ENCODE measurements at places on chromosomes 2 and 18. TPM values are rescaled to one million over a fixed set of nuclear protein-coding genes. Genes with fewer than 3 reads are reported as not detected.

GRCh38 chr2:36823862-36824261 lies 127.4 kb downstream of the VIT start:
- no peaks in the 10 kb centered on the region for H3K27me3 ChIP-seq
- H3K4me3 ChIP-seq = no peak overlapping the region
- no peaks in the 10 kb centered on the region for H3K4me1 ChIP-seq
- DNase-seq = no peak
- no peak overlapping the region for H3K27ac ChIP-seq

GRCh38 chr2:152920846-152921245 lies 202.4 kb downstream of the ARL6IP6 start:
- peak overlapping the region; percentile 38 for H3K27ac ChIP-seq
- peak; percentile 66 for DNase-seq
- H3K27me3 ChIP-seq = no peaks in the 10 kb centered on the region

DNA sequence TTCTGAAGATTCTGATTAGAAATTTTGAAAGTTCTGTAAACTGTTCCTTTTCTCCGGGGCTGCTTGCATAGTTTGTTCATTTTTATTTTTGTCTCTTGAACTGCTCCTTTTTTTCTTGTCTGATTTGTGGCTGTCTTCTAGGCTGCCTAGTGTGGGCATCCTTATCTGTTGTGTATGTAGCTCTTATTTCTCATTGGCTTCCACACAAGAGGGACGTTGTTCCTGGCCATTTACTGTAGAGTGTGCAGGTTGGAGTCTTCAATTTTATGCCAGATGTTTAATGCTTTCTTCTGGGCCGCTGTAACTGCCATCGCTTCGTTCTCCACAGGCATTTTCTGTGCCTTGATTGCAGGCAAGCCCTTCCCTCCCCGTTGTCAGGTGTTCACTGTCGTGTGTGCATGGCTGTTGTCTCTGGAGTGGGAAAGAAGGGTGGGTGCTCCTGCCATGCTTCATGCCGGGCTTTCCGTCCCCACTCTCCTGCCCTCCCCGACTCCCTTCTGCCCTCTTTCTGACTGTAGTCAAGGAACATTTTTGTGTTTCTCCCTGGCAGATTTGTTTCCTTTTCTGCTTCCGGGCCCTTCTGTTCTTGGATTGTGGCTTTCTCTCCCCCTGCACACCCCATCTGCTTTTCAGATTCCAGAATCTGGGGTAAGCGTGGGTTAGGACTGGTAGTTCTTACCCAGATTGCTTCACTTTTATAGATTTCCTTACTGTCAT lies 15.5 kb downstream of the CEP192 start:
- H3K27ac ChIP-seq = no peak overlapping the region
- no peaks in the 10 kb centered on the region for H3K4me1 ChIP-seq
- no peaks in the 10 kb centered on the region for H3K36me3 ChIP-seq
- no peaks in the 10 kb centered on the region for H3K27me3 ChIP-seq
- H3K4me3 ChIP-seq = no peak overlapping the region
- DNase-seq = no peak

Gene ASPRV1
- total RNA-seq = 1.3 TPM

GRCh38 chr2:229169751-229170150 lies 101.3 kb downstream of the PID1 start:
- no peaks in the 10 kb centered on the region for H3K4me1 ChIP-seq
- H3K36me3 ChIP-seq = no peaks in the 10 kb centered on the region
- H3K27ac ChIP-seq = no peak overlapping the region

Gene CXCR4
- 5.0 TPM for total RNA-seq

Gene IMP4
- total RNA-seq = 86.0 TPM

- peaks cover 20% of the 10 kb centered on the region for H3K36me3 ChIP-seq
- no peaks in the 10 kb centered on the region for H3K4me1 ChIP-seq
- H3K27me3 ChIP-seq = no peaks in the 10 kb centered on the region
- no peak for DNase-seq
- no peak overlapping the region for H3K4me3 ChIP-seq
Observed at GRCh38 chr2:72497763-72498162, 328.1 kb downstream of the EXOC6B start.

- H3K4me1 ChIP-seq = no peaks in the 10 kb centered on the region
- no peak overlapping the region for H3K27ac ChIP-seq
- H3K4me3 ChIP-seq = no peak overlapping the region
- no peaks in the 10 kb centered on the region for H3K27me3 ChIP-seq
- no peak for DNase-seq
Observed at GRCh38 chr18:46211816-46212215, 107.6 kb downstream of the HAUS1 start.

Data from sigmoid colon (tissue), 7 donors.